ENCODE measurements at places on chromosomes 12 and 14.

DNA sequence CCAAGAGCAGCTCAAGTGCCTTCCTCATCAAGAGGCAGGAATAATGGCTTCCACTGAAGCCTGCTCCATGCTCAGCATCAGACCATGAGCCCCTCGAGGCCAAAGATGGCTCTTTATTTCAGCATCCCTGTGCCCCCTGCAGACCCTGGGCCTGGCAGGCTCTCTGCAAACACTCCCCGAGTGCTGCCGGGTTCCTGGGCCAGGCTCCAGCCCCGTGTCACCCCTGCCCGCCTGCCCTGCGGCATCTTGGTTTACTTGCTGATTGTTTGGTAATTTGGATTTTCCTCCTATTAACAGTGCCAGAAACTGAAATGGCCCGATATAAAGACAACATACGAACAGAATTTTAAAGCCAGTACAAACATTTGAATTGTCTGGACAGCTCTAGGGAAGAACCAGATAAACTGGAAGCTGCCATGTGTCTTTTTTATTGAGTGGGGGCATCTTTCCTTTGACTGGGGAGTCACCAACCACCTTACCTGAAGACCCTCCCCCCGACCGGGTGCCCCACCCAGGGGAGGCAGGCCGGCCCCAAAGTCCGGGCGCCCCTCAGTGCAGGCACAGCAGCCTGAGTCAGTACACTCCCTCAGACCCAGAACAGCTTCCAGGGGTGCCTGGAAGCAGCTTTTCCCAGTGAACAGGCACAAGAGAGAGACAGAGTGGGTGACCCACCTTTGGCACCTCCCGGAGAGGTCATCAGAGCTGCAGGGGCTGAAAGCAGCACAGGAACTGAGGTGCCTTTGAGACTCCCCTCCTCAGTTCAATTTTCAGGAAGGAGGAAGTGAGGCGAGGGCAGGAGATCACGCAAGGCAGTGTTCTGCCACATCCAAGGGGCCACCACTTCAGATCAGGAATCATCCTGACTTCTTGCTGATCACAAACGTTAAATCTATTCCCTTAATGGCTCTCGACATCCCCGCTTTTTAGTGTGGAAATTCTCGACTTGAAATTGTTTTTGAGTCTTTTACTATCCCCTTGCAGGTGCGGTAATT is 30.6 kb downstream of the ITPK1 start:
- DNase-seq, result no peak

DNA sequence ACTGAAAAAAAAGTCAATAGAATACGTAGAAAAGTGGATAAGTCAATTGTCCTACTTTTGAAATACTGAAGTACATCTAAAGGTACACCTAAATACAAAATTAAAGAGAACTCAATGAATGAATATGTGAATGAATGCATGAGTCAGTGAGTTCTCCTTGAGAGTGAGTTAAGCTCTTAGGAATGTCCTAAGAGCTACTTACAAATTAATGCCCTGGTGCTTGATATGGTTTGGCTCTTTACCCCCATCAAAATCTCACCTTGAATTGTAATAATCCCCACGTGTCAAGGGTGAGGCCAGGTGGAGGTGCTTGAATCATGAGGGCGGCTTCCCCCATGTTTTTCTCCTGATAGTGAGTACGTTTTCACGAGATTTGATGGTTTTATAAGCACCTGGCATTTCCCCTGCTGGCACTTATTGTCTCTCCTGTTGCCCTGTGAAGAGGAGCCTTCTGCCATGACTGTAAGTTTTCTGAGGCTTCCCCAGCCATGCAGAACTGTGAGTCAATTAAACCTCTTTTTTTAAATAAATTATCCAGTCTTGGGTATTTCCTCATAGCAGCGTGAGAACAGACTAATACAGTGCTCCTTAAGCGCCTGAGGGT is 192.2 kb upstream of the ARHGAP5 start:
- no peak for DNase-seq

- DNase-seq, result no peak
These were observed 3.2 kb downstream of the RNASE1 start for GRCh38 chr14:20799456-20799891.

DNA sequence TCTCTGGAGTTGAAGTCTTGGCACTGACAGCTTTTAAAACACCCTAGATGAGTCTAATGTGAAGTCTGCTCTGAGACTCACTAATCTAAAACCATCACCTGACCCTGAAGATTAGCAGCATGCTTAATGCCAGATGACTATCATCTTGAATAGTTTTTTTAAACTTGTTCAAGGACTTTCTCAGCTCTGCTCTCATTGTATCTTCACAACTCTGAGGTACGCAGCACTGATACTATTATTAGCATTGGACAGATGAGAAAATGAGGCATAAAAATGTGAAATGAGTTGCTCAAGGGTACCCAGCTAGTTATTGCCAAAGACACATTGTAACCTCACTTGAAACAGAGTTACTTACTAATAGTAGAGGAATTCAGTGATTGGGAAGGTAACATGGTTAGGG is 4.8 kb downstream of the SLC38A1 start:
- DNase-seq, result no peak

GRCh38 chr12:27580561-27581330 is 56.7 kb downstream of the PPFIBP1 start:
- no peak for DNase-seq

GRCh38 chr14:104805941-104806624 is 5.2 kb downstream of the ZBTB42 start:
- no peak for DNase-seq

- DNase-seq, result no peak
These were observed 59.1 kb upstream of the BICD1 start for GRCh38 chr12:32047357-32048212.

GRCh38 chr14:21454843-21455544 is 929 bp downstream of the CHD8 start:
- no peak for DNase-seq

DNA sequence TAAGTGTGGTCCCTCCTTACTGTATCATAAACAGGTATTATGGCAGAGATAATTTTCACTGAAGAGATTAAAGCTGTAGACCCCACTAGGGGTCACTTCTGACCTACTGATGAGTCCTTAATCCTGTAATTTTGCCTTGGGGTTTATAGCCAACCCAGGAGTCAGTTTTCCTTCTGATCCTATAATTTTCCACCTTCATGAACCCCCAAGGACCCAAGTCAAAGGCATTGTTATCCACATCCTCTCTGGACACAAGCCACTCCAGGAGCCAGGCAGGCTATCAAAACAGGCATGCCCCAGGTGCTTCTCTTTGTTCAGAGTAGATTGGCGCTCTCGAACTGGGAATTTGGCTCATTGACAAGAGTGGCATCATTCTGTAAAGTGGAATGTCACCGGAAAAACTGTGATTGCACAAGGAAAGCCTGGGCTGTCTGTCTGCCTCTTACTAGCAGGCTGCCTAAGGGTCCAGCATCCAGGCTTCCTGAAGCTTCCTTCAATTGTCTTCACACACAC is 1523.2 kb upstream of the FLRT2 start:
- DNase-seq, result no peak

DNA sequence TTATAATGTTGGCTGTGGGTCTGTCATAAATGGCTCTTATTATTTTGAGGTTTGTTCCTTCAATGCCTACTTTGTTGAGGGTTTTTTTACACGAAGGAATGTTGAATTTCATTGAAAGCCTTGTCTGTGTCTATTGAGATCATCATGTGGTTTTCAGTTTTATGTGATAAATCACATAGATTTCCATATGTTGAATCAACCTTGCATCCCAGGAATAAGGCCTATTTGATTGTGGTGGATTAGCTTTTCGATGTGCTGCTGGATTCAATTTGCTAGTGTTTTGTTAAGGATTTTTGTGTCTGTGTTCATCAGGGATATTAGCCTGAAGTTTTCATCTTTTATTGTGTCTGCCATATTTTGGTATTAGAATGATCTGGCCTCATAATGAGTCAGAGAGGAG is 27.6 kb downstream of the SLC2A13 start:
- DNase-seq, result no peak

- DNase-seq, result no peak
These were observed 65.2 kb downstream of the TSPAN9 start for GRCh38 chr12:3142386-3142785.

- no peak for DNase-seq
These were observed 36.4 kb upstream of the GXYLT1 start for GRCh38 chr12:42180990-42181596.

- DNase-seq, result no peak
These were observed 3.2 kb upstream of the PAH start for GRCh38 chr12:102920271-102920670.

- DNase-seq, result no peak
These were observed 26.6 kb upstream of the MDM1 start for GRCh38 chr12:68358532-68359485.

DNA sequence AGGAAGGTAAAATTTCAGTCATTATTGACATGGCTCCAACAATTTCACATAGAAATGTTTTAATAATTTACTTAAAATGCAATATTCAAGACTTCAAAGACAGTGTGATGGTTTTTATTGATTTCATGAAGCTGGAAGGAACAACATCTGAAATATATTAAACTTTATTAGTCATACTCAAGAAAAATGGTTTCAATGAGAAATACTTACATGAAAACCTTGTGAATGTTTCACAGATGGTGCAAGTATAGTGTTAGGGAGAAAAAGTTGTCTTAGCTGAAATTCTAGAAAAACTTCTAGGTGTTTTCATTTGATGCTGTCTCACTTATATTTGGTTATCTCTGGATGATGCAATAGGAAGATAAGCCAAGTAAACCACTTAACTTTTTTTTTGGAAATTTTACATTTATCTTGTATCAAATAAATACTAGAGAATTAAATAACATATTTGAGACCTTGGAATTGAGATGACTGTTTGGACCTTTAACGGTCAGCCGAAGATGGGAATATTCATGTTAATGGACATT is 65.5 kb downstream of the PELI2 start:
- no peak for DNase-seq

DNA sequence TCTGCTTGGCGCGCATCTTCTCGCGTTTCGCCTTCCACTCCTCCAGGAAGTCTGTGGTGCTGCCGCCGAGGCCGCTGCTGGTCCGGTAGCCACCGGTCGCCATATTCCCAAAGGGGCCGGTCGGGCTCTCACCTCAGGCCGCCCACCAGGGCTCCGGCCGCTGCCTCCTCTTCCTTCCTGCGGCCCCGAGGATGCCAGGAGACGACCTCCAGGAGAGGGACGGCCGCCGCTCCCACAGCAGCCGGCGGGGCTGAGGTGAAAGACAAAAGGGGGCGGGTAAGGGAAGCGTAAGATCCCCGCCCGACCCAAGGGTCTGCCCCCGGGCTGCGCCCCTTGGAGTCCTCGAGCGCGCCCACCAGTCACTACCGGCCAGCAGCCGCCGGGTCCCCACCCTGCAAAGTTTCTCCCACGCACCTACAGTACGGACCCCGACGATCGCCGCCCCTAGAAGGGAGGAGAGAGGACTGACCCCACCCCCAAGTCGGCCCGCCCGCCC is 574 bp downstream of the PAWR start:
- DNase-seq, result no peak

DNA sequence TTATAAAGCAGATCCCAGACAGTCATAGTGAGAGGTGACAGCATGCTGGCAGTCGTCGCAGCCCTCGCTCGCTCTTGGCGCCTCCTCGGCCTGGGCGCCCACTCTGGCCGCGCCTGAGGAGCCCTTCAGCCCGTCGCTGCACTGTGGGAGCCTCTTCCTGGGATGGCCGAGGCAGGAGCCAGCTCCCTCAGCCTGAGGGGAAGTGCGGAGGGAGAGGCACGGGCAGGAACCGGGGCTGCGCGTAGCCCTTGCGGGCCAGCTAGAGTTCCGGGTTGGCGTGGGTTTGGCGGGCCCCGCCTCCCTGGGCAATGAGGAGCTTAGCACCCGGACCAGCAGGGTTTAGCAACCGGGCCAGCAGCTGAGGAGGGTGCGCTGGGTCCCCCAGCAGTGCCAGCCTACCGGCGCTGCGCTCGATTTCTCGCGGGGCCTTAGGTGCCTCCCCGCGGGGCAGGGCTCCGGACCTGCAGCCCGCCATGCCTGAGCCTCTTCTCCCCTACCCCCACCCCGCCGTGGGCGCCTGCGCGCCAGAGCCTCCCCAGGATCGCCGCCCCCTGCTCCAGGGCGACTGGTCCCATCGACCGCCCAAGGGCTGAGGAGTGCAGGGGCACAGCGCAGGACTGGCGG is 451.2 kb upstream of the DCN start:
- DNase-seq, result no peak

DNA sequence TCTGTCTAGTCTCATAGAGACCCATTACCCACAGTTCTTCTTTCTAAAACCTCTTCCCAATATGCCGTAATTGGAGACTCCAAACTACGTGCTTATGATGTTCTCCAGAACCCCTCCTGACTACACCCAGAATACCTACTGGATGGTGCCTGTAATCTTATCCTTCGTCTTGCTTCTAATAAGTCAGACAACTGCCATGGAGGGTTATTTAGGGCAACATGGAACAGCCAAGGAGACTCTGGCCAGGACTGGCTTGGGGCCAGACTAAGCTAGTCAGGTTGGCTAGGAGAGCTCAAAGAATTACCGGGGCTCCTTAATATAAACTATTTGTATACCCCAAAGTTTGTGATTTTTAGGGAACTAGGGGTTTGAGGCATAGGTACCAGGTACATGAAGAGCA is 6.8 kb downstream of the PFKM start:
- no peak for DNase-seq

DNA sequence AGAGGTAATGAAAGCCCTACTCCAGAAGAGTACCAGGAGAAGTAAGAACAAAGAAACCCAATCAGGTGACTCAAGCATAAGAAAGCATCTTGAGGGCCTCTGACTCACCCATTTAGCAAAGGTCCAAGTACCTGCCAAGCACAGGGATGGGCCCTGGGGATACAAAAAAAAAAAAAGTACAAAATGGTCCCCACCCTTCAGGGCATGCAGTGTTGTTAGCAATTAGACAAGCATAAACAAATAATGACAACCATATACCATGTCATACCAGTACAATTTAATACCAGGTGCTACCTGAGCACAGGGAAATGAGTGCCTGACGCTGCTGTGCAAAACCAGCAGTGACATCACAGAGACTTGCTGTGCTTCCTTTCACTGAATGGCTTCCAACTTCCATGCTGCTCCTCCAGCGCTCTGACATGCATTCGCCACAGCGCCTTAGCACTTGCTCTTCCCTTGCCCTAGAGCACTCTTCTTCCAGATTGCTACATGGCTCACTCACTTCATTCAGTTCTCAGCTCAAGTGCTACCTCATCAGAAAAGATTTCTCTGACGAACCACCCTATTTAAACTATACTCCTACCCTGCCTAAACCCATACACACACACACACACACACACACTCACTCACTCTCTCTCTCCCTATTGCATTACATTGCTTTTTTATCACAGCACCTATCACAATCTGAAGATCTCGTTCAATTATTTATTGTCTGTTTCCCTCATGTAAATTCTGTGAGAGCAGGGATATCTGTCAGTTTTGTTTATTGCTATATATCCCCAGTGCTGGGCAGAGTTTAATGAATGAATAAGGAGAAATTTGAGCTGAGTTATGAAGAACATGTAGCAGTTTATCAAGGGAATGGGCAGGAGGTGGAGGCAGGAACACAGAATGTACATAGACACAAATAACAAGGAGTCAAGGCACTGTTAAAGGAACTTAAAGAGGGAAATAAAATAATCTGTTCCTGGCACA is 12.9 kb upstream of the EPS8 start:
- DNase-seq, result no peak

- DNase-seq, result no peak
These were observed 546.5 kb upstream of the ATXN7L3B start for GRCh38 chr12:73991138-73991537.

- DNase-seq, result no peak
These were observed 101.1 kb downstream of the OTX2 start for GRCh38 chr14:56709201-56709600.

GRCh38 chr12:110743571-110744093 is 941 bp upstream of the PPP1CC start:
- no peak for DNase-seq

All from vagina (tissue), 2 donors.